ENCODE measurements at places on chromosomes 2 and 18.

DNA sequence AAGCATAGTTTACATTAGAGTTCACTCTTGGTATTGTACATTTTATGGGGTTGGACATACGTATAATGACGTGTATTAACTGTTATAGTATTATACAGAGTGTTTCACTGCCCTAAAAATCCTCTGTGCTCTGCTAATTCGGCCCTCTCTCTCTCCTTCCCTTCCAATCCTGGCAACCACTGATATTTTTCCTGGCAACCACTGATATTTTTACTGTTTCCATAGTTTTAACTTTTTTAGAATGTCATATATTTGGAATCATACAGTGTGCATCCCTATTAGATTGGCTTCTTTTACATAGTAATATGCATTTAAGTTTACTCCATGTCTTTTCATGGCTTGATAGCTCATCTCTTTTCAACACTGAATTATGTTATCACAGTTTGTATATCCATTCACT lies 526.7 kb downstream of the RIT2 start:
- no peak for DNase-seq

- DNase-seq: no peak
Observed at GRCh38 chr2:70920367-70920715, 15.4 kb upstream of the ATP6V1B1 start.

- no peak for DNase-seq
Observed at GRCh38 chr2:68110102-68110501, 47.3 kb upstream of the C1D start.

GRCh38 chr2:42653039-42653438 lies 84.6 kb downstream of the MTA3 start:
- no peak for DNase-seq

DNA sequence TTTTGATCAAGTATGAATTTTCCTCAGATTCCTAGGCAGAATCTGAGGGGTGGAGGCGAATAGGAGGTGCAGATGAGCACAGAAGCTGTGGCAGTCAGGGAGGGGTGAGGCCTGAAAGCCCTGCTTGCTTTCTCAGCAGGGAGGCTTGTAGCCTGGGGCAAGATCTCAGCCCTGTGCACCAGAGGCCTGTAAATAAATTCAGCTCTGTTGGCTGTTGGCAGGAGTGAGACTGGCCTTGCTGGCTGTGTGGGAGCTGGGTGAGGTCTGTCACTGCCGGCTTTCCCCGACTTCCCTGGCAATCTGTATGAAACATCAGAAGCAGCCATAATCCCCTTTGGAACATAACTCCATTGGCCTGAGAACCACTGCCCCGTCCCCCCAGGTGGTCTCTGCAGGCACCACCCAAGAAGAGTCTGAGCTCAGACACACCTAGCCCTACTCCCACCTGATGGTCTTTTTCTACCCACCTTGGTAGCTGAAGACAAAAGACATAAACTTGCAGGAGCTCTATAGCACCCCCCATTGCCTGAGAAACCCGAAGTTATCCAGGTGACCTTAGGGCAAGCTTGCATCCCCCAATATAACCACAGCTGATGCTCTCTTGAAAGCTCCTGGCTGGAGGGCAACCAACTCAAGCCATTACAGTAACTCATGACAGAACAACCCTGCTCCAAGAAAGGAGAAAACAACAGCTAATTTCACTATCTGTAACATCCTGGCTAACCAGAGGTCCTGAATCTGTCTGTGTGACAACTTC lies 32.3 kb downstream of the EVA1A start:
- no peak for DNase-seq

DNA sequence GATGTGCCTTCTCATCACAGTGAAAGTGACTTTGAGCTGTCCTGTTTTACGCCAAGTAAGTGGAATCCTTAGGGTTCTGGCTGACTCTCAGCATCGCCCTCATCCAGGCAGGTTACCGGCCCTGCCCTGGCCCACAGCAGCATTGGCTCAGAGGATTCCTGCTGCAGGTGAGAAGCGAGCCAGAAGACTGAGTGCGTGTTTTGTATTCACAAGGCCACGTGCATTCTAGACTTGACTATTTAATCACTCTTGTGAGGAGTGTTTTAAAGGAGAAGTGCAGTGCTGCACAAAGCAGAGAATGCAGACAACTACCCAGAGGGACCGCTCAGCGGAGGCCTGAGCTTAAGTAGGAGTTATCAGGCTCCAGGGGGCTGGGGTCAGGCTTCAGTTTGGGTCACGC lies 48.3 kb downstream of the LAMA3 start:
- no peak for DNase-seq

DNA sequence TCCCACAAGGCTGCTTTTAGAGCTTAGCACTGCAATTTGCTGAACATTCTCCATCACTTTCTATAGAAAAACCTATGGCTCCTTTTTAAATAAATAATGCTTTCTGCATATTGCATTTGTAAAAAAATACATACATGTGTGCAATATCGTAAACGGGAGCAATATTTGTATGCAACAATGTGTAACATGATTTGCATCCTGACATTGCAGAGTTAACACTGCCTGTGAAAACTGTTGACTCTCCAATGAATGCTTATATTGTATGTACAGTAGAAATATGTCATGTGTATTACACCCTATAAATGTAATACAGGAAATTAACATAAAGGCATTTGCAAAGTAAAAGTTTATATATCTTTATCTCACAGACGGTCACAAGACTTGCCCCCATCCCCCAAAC lies 135.0 kb upstream of the PIEZO2 start:
- DNase-seq: no peak

- no peak for DNase-seq
Observed at GRCh38 chr18:44726059-44726421, 45.4 kb downstream of the SETBP1 start.

DNA sequence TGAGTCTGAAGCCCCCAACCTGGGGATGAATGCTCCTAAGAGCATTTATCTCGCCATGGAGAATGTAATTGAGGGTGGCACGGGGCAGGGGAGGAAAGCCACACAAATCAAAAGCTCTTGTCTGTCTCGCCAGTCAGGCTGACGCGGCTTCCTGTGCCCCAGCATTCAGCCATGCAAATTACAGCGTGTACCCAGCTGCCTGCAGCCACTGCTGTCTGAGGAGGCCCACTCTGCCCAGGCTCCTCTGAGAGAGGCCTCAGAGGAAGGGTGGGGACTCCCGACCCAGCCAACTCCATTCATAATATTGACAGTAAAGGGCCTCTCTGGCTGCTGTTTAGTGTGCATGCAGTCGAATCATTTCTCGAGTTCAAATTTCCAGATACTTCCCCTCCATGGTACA lies 22.0 kb downstream of the SMAD7 start:
- no peak for DNase-seq

GRCh38 chr2:58427572-58428095 lies 186.5 kb upstream of the FANCL start:
- no peak for DNase-seq

GRCh38 chr18:78972385-78972918 lies 7.2 kb upstream of the SALL3 start:
- no peak for DNase-seq

DNA sequence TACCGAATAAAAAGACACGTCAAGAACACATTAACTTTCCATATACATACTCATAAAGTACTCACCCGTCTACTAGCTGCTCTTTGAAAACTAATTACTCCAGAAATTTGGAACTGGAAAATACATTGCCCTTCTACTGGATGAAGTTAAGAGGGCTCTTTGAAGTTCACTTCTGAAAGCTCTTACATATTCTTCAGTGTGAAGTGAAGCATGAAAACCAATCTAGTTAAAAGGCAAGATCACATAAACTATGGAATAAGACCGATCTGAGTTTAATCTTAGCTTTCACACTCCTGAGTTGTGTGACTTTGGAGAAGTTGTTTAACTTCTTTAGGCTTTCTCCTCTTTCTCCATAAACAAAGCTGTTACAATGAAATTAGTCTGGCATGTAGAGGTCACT lies 38.5 kb downstream of the REV1 start:
- DNase-seq: no peak

GRCh38 chr2:204673877-204674276 lies 128.6 kb downstream of the PARD3B start:
- no peak for DNase-seq

- no peak for DNase-seq
Observed at GRCh38 chr2:207304761-207305160, 139.0 kb upstream of the KLF7 start.

- no peak for DNase-seq
Observed at GRCh38 chr2:20496076-20496872, 49.4 kb downstream of the RHOB start.

- no peak for DNase-seq
Observed at GRCh38 chr2:11009891-11010290, 98.2 kb downstream of the KCNF1 start.

DNA sequence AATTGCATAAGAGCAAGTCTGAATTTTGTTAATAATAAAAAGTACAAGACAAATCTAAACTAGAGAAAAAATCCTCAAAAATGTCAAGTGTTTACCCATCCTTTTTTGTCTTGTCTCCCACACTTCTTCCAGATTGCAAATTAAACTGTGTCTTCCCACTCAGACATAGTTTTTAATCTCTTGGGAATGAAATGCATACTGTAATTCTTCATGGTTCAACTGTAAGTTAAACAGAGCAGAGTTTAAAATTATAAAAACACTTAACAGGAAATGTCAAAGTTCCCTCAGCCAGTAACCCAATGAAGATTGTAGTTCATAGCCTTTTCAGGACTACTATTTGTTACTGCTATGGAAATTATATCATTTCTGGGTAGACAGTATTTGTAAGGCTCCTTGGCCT lies 171.8 kb downstream of the UBE2E3 start:
- no peak for DNase-seq

DNA sequence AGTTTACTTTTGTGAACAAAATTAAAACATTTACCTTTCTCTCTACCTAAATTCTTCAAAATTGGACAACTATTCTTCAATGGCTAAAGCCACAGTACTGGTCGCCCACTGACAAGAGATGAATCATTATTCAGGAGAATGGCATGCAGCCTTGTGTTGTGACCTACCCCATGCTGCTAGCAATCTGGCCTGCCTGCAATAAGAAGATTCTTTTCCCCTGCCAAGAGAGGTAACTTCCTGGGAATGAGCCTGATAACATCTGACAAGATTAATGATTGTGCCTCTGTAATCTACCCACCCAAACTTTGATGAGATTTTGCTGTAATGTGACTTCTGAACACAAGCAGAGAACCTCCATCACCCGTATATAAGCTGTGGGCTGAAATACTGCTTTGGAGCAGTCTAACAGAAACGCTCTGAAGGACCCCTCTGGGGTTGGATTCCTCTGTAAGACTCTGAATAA lies 47.0 kb upstream of the ST3GAL5 start:
- no peak for DNase-seq

DNA sequence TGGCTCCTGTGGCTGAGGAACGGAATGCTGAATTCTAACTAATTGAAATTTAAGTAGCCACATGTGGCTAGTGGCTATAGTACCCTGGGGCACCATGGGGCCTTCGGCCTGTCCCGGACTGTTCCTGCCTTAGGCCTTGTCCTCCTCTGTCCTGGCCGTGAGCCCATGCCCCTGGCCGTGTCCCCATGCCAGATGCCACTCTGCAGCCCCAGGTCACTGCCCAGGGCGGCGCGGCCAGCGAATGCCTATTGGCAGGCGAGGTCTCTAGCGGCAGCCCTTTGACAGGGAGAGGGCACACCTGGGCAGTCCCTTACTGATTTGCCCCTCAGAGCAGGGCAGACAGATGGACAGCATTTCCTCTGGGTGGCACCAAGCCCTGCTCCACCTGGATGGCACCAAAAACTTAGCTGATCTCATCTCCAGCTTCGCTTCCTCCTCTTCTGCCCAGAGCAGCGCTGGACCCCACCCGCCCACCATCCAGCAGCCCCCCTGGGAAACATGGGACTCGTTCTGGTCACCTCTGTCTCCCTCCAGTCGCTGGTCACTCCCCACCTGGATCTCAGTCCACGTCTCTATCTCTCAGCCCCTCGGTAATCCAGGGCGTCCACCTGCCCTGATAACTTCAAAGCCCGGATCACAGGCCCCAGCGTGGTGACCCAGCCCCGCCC lies 1.1 kb upstream of the DGKD start:
- DNase-seq: no peak

GRCh38 chr2:3664925-3665324 lies 6.9 kb downstream of the ALLC start:
- no peak for DNase-seq

GRCh38 chr18:9097349-9097748 lies 5.2 kb upstream of the NDUFV2 start:
- DNase-seq: no peak

DNA sequence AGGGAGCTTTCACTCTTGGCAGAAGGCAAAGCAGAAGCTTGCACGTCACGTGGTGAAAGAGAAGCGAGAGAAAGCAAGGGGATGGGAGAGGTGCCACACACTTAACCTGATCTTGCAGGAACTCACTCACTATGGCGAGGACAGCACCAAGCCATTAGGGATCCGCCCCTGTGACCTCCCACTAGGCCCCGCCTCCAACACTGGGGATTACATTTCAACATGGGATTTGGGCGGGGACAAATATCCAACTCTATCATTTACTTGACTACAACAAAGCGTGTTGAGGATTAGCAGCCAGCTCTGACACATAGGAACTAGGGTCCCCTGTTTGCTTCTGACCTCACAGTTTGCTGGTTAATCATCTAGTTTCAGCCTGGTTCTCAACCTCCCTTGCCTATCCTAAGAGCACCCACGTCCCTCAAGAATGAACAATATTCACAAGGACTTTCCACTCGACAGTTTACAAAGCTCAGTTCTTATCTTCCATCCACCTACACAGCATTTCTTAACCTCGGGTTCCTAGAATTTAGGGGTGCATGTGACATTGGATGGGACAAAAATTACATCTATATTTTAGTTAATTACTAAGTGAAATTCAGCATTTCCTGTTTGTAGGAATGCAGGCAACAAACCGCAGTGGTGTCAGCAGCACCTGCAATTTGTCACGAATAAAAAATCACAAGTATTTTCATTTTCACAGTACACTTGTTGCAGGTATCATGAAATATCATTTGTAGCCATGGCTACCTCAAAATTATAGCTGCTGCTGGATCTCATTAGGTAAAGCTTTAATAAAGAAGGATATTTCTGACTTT lies 36.0 kb downstream of the LBH start:
- DNase-seq: no peak

DNA sequence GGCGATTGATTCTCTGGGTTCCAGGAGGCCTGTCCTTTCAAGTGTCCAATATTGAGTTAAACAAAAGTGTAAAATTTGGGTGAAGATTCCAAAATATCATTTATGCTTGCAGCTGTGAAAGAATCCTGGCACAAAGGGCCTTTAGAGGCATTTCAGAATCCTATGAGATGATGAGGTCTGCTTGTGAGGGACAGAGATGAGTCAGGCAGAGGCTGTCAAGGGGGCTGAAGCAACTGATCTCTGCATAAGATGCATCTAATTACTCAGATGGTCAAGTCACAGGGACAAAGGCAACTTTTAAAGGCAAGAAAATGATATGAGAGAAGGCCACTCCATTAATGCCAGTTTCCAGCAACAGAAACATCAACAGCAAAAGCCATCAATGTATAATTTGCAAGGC lies 78.8 kb downstream of the FHOD3 start:
- no peak for DNase-seq

Data from stimulated activated CD4-positive, alpha-beta T cell treated with anti-CD3 and anti-CD28 coated beads, Interleukin-1b, Interleukin-23, amount 100 ng/mL, for 24 hours (primary cell).